ENCODE measurements at places on chromosomes 1 and 21.

- DNase-seq: peak; percentile 35
Observed at GRCh38 chr1:226109829-226110248, 47.3 kb downstream of the H3-3A start.

GRCh38 chr1:177586429-177586828, 383.4 kb downstream of the SEC16B start:
- DNase-seq: no peak

DNA sequence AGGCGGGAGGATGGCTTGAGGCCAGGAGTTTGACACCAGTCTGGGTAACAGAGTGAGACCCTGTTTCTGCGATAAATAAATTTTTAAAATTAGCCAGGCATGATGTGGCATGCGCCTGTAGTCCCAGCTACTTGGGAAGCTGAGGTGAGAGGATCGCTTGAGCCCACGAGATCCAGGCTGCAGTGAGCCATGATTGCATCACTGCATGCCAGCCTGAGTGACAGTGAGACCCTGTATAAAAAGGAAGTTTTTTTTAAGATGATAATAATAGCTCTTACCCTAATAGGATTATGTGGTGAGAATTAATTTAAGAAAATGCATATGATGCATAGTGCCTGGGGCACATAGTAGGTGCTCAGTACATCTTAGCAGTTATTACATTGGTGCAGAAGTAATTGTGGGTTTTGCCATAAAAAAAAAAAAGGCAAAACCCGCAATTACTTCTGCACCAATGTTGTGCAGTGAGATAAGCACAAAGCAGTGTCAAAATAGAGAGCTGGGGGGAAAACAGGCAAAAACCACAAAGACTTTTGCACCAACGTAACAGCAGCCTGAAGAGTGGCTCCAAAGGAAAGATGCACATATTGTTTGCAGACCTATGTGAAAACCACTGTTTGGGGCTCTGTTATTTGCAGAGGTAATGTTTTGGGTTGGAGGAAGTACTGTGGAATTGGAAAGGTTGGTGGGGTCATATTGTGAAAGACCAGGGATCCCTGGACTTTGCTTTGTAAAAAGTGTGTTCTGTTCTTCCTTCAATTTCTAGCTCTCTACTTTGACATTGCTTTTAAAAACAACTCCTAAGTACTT, 72.4 kb downstream of the PLXNA2 start:
- no peak for DNase-seq

GRCh38 chr1:104120525-104120924, 370.8 kb downstream of the AMY1C start:
- no peak for DNase-seq

- DNase-seq: peak; percentile 37
Observed at GRCh38 chr1:28449904-28450303, 55.9 kb upstream of the RCC1 start.

DNA sequence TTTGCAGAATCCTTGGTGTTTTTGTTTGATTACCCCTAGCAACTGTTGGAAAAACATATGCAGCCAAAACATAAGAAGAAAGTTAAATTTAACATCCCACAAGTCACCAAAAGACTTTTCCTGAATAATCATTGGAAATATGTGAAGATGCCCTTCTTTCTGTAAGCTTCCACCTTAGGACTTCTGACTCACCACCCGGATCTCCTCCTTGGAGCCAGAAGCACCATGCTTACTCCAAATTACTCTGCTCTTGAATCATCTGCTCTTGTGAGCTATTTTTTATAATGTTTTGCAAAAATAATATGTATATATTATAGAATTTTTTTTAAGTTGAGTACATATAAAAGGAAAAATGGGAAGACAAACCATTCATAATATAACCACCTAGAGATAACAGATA, 391.7 kb downstream of the KCTD3 start:
- DNase-seq: no peak

- no peak for DNase-seq
Observed at GRCh38 chr1:154813846-154814505, 56.1 kb downstream of the KCNN3 start.

DNA sequence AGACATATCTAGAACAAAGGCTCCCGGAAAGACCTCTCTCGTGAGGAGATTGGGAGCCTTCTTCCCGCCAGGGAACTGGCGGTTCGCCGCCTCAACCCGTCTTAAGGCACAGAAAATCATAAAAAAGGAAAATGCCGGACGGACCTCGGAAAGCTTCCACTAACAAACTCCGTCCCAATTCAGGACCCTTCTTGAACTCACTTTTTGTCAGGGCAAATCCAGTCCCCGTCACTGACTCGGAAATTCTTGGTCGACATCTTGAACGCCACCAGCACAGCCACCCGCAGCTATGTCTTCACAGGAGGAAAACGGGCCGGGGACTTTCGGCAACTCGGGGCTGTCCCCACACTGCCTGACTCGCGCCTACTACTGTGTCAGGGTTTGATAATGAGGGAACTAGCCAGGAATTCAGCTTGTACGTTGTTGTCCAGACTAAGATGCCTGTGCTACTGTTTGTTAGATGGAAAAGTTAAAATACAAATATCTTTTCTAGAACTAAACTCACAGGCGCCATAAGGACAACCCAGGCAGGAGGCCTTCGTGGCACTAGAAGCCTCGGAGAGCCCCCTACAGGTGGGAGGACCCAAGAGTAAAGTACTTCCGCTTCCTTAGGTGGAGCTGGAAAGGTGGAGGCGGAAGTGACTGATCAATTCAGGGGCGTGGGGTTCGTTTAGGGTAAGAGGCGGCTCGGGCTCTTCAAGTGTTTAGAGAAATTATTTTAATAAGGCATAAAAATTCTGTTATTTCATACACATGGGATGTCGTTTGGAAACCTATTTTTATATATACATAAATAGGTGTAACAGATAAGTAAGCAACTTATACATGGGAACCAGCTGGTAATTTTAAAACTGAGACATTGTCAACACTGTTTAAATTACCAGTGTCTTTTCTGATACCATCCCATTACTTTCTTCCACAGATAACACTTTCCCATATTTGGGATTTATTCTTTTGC, at the start of gene ZRANB2:
ZRANB2 (minus strand) TSS at position 297 of the 958 bp plus-strand sequence; CDS start at position 257, 40 bp downstream.
- DNase-seq: peak; percentile 97

DNA sequence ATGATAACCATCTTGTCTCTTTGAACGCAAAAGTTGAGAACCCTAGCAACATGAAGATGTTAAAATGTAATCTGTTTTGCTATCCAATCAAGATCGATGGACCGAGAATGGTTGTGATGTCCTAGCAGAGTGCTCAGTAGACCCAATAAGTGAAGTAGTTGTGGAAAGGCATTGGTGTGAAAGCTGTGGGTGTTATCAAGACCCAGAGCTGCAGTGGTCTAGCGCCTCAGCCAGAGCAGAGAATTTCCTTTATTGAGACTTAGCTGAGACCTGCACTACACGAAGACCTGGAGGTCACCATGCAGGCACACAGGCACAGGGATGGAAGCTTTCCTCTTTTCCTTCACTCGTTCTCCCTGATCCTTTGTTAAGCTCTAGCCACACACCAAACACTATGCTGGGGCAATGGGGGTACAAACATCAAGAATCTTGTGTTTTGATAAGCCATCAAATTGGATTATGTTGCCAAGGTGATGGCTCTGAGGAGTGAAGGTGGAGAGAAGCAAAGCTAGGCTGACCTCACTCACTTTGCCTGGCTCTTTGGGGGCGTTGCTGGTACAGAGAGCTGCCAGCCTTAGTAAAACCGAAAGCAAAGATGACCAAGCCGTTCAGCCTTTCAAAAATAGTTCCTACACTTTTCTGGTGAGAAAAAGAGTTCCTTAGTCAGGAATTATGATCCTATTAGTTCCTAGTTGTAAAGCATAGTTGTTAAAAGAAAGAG, 24.1 kb downstream of the METTL13 start:
- no peak for DNase-seq

GRCh38 chr1:8858888-8859706, 19.4 kb downstream of the ENO1 start:
- DNase-seq: peak; percentile 66

GRCh38 chr1:93623875-93624274, 57.8 kb downstream of the BCAR3 start:
- no peak for DNase-seq

- DNase-seq: no peak
Observed at GRCh38 chr1:58059789-58060188, 486.7 kb downstream of the OMA1 start.

- DNase-seq: no peak
Observed at GRCh38 chr21:14926186-14926585, 138.6 kb downstream of the NRIP1 start.

DNA sequence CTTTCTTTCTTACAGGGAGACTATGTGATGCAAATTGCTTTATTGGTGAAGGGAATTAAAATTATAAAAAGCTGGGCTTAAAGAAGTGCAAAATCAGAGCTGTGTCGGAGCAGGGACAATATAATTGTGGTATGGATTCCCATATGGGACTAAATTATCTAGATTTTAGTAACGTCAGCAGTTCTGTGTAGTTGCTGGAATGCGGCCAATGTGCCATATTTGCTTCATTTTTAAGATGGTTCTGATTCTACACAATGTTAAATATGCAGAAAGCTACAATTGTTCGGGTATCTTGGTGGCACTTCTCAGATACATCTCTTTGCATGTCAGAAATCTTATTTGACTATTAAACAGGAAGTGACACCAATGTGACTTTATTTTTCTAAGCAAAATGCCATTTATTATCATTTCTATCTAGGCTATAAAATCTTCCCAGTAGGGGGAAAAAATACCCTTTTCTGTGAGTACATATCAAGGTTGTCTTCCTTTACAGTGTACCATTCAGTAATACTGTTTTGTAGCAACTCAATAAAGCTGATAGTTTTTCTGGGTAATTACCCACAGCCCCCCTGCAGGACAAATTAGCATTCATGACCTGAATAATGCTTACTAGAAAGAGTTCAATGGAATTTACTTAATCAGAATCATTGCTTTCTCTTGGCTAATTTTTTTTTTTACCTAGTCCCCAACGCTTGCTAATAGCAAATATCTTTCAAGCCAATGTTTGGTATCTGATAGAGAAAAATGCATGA, 288.3 kb upstream of the ADGRL2 start:
- DNase-seq: no peak

GRCh38 chr1:227909188-227909587, 38.5 kb downstream of the WNT9A start:
- no peak for DNase-seq

DNA sequence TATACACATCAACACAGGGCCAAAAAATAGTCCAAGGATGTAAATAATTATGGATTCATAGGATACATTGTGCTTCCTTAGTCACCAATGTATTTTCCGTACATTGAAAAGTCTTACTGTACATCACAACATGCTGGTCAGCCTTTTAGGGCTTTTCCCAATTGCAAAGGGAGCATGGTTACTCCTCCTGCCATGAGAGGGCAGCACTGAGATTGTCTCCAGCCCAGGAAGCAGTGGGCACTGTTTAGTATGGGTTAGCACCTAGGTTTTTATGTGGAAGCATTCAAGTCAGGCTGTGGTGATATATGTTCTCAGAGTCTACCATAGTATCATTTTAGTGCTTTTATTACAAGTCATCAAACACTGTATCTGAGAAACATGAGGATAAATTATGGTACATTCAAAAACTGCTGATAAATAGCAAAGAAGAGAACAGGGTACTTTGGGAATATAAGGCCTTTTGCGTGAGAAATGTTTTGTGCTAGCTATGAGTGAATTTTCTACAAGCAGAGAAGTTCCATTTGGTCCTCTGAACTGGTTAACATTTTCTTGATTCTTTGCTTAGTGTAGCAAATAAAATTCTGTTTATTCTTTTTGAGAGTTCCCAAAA, 34.0 kb downstream of the ST6GALNAC5 start:
- peak; percentile 10 for DNase-seq

DNA sequence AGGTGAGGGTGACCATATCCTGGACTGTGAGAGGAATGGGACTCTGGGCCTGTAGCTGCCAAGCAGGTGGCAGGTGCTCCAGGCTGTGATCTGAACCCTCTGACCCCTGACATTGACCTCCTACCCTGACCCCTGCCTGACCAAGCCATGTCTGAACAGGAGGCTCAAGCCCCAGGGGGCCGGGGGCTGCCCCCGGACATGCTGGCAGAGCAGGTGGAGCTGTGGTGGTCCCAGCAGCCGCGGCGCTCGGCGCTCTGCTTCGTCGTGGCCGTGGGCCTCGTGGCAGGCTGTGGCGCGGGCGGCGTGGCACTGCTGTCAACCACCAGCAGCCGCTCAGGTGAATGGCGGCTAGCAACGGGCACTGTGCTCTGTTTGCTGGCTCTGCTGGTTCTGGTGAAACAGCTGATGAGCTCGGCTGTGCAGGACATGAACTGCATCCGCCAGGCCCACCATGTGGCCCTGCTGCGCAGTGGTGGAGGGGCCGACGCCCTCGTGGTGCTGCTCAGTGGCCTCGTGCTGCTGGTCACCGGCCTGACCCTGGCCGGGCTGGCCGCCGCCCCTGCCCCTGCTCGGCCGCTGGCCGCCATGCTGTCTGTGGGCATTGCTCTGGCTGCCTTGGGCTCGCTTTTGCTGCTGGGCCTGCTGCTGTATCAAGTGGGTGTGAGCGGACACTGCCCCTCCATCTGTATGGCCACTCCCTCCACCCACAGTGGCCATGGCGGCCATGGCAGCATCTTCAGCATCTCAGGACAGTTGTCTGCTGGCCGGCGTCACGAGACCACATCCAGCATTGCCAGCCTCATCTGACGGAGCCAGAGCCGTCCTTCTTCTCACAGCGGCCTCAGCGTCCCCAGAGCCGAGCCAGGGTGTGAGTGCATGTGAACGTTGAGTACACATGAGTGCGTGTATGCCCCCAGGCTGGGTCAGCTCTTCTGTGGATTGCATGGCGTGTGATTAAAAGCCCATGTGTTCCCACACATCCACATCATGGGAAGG, 3.1 kb downstream of the TMEM125 start:
- DNase-seq: no peak

DNA sequence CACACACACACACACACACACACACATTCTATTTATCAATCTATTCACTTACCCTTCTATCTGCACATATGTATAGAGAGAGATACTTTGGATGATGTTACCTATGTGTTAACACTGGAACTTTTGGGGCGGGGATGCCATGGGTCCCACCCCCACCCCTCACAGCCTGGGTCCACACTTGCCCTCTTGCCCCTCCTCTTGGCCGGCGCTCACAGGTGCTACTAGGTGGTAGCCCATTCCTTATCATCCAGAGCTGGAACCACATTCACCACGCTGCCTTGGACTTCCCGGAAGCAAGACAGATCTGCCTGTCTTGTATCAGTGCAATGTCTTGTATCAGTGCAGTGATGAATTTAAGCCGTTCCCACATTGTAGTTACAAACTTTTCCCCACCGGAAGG, 85.1 kb downstream of the LBR start:
- DNase-seq: no peak

GRCh38 chr1:54053745-54054437, 483 bp downstream of the TCEANC2 start:
- peak; percentile 30 for DNase-seq

DNA sequence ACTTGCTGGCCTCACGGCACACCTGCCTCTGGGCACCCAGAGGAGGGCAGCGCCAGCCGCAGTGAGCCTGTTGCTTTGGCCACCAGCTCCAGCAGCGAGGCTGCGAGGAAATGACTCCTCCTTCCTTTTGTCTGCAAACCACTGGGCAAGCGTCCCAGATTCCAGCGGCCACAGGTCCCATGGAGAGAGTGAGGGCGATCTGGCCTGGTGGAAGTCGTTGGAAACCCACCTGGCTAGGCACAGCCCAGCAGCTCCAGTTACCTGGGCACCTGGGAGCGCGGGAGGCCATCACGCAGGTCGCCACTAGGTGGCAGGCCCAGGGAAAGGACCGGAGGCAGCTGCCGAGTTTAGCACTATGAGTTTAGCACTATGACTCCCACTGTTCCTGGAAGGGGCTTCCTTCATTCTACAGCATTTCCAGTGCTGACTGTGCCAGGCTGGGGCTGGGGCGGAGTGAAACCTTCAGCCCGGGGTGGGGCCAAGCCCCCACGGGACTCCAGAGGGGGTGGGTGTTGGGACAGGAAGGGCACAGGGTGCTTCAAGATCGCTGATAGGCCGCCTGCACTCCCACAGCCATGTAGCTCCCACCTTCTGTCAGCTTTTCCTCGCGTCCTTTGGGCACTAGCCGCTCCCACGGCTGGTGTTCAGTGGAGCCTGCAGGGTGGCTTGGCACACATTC, 1.1 kb upstream of the ESPN start:
- DNase-seq: peak; percentile 58
